Endothelial cell of umbilical vein (primary cell): ENCODE measurements at places on chromosomes 5 and 9. TPM values are rescaled to one million over a fixed set of nuclear protein-coding genes. Genes with fewer than 3 reads are reported as not detected.

IFNK gene
- not detected in 2 replicates for total RNA-seq

REXO4 gene
- total RNA-seq: 27.0 and 29.5 TPM in 2 replicates

IFNB1 gene
- total RNA-seq: not detected in 2 replicates

ANKRD34B gene
- total RNA-seq: not detected in 2 replicates

CDC25C gene
- total RNA-seq: 13.3 and 13.6 TPM in 2 replicates

LCN9 gene
- not detected in 2 replicates for total RNA-seq

GHR gene
- total RNA-seq: 0.27 and 0.39 TPM in 2 replicates

SKIC3 gene
- total RNA-seq: 92.6 and 100 TPM in 2 replicates

LEAP2 gene
- total RNA-seq: 0.40 and 0.99 TPM in 2 replicates

SPZ1 gene
- not detected in 2 replicates for total RNA-seq

CD14 gene
- 0.33 TPM in 1 of 2 replicates, not detected in the other for total RNA-seq
